ENCODE measurements at places on chromosomes 3 and 15.
A peak's percentile ranks its signal among the peaks of the same experiment; 100 is the strongest.

- DNase-seq, result no peak
Observed at GRCh38 chr15:96362755-96363651, 32.5 kb downstream of the NR2F2 start.

- no peak for DNase-seq
Observed at GRCh38 chr3:150242220-150242936, 165.7 kb upstream of the TSC22D2 start.

GRCh38 chr3:39193391-39193790 is 996 bp upstream of the XIRP1 start:
- DNase-seq, result no peak

DNA sequence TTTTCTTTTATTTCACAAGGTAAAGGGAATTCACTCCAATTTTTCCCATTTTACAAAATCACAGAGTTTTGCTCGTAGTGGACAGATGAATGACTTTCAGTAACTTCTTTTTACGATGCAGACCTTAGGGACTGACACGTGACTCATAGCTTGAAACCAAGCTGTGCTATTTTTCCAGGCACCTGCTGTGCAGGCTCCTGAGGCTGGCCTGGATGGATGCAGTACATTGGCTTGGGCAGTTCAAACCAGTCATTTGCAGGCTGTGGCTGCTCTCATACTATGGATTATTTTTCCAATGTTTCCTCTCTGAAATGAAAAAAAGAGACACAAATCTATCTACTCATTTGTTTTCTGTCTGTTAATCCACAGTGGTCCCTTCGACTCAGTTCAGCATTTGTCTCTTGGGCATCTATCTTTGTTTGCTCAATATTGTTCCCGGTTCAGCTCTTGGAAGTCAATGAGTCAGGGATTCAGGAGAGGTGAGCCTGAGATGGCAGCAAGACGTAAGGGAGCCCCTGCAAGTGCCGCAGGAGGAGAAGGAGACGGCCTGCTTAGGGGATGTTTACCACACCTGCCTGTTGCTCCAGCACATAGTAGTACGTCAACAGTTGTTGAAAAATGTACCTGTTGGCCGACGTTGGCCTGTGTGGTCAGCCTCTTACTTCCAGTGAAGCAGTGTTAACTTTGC is 92.8 kb downstream of the SV2B start:
- no peak for DNase-seq

DNA sequence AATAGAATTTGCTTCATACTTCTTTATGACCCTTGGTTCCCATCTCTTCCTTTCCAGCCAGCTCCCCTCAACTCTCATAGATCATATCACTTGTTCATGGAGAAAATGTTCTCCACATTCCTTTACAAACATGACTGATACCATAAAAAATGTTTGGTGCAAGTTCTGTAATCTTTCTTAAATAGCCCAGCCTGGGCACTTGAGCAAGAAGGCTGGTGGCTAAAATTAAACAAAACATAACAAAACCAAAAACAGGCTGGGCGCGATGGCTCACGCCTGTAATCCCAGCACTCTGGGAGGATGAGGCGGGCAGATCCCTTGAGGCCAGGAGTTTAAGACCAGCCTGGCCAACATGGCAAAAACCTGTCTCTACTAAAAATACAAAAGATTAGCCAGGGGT is 8.9 kb upstream of the POLR2M start:
- DNase-seq, result no peak

GRCh38 chr3:46986055-46986730 is 6.7 kb downstream of the NBEAL2 start:
- no peak for DNase-seq

GRCh38 chr3:171469376-171469775 is 9.2 kb upstream of the TNIK start:
- DNase-seq, result no peak

DNA sequence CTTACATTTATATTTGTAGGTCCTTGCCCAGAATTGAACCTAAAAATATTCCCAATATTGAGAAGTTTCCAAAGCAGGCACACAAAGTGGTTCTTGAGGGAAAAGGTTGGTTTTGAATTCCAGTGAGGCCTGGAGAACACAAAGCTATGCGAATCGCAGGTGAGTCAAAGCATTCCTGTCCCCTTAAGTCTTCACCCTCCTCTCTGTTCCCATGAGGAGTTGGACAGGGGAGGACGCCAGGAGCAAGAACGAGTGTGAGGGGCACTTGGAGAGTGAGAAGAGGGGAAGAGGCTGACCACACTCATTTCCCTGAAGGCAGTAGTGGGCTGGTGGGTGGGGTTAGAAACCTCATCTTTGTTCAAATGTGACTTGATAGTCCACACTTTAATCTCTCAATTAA is 185.8 kb upstream of the EOMES start:
- DNase-seq, result no peak

DNA sequence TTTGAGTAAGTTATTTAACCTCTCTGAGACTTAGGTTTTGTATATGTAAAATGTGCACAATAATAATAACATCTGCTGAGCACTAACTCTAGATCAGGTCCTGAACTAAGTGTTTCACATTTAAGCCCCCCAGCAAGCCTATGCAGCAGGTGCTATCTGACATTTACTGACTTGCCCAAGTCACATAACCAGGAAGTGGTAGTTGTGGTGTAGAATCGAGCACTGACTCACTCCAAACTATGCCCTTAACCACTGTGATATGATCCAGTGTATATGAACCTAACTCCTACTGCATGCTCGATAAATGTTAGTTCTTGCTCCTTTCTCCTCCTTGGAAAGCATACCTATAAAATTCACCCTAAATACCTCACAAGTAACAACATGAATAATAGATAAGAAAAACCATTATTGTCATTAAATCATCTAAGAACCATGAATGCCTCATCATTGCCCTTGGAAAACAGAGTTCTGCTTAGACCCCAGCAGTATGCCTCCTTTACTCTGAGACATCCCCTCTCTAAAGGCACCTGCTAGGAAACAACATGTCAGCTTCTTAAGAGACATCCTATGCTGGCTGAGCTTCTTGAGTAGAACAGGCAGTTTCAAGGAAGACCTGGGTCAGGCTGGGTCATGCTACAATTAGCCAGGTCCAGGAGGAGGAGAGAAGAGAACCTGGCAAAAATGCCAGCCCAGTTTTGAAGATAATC is 3.0 kb upstream of the SHC4 start:
- peak; percentile 83 for DNase-seq

DNA sequence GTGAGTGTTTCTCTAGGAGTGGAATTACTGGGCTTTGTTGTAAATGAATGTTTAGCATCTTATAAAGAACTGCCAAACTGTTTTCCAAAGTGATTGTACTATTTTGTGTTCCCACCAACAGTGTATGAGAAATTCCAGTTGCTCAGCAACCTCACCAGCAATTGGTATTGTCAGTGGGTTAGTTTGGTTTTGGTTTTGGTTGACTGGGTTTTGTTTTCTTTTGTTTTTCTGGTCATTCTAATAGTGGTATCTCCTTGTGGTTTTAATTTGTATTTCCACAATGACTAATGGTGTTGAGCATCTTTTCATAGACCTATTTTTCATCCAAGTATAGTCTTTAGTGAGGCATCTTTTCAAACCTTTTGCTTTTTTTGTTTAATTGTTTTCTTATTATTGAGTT is 27.1 kb downstream of the FILIP1L start:
- no peak for DNase-seq

DNA sequence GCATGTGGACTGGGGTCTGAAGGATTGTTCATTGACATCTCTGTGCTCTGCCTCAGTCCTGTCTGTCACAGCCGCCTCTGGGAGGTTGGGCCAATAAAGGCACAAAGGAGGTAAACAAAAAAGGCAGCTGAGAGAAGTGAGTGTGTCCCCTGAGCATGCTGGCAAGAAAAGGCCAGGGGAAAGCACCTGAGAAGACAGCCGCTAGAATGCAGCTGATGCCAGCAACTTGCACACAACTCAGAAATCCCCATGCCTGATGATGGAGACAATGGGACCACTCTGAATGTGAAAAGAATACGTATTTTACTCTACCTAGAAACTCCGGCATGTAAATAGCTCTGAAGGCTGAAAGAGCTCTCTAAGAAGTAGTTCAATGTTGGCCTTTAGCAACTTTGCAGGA is 118.7 kb downstream of the KCNH8 start:
- DNase-seq, result no peak

DNA sequence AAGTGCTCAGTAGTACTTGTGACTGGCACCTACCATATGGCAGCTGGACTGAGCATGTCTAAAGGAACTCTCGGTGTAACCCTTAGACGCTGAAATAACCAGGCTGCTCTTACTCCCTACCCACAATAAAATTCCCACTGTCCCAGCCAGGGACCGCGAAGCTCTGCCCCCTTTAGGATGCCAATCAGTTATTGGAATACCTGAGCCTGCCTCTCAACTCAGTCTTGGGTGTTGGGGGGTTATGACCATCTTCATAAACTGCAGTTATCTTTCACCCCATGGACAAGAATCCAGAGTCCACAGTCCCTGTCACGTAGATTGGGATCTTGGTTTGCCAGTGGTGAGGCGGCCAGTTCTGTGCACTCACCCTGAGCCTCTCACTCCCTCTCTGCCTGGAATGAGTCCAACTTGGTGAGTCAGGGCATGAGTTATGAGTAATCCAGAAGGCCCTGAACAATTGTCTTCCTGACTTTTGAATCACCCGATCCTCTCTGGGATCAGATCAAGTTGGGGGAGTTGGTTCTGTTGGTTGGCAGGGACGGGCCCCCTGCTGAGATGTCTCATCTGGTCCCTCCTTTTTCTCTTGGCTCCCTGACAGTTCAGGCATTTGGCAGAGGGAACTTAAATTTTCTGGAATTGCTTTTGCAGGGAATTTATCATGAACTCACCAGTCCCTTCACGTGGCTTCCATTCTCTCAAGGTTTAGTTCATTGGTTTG is 120.1 kb upstream of the UBE2E1 start:
- peak; percentile 70 for DNase-seq

DNA sequence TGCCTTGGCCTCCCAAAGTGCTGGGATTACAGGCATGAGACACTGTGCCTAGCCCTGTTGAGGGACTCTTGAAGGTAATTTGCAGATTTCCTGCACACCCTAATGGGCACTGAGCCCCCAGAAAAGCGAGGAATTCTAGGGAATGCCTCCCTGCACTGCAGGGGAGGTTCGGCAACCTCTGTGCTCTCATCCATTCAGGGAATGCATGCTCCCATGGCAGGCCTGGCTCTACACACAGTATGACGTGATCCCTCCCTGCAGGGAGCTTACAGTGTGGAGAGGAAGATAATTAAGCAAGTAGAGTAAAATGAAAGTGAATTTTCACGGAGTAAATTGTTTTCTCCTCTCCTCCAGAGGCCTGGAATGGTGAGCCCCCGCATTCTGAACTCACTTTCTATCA is 133.3 kb upstream of the HACD2 start:
- DNase-seq, result no peak

DNA sequence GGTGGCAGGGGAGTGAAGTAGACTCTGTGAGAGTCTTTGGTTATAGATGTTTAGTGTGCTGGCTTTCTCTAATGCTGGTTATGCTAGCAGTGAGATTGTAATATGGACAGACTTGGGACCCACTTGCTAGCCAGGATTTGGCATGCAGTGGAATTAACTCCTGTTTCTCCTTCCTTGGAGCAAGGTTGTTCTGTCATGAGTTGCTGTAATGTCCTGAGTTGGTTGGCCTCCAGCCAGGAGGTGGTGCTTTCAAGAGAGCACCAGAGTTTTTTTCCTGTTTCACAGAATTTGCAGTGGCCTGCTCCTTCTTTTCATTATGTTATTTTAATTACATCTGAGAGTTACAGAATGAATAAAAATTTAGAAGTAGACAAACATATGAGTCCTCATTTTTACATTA is 88.1 kb upstream of the PXYLP1 start:
- DNase-seq, result no peak

- no peak for DNase-seq
Observed at GRCh38 chr3:111332488-111333080, 209.4 kb upstream of the CD96 start.

DNA sequence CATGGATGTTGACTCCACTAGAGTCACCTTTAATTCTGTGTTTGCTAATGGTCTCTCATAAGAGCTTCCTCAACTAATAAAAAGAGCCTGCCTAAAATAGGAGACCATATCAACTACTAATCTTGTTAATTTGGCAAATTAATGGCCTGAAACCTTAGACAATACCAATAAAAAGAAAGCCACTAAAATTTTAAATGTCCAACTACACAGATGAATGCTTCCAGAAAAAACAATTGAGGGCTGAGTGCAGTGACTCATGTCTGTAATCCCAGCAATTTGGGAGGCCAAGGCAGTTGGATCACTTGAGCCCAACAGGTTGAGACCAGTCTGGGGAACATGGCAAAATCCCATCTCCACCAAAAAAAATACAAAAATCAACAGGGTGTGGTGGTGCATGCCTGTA is 230.9 kb downstream of the NSUN3 start:
- no peak for DNase-seq

DNA sequence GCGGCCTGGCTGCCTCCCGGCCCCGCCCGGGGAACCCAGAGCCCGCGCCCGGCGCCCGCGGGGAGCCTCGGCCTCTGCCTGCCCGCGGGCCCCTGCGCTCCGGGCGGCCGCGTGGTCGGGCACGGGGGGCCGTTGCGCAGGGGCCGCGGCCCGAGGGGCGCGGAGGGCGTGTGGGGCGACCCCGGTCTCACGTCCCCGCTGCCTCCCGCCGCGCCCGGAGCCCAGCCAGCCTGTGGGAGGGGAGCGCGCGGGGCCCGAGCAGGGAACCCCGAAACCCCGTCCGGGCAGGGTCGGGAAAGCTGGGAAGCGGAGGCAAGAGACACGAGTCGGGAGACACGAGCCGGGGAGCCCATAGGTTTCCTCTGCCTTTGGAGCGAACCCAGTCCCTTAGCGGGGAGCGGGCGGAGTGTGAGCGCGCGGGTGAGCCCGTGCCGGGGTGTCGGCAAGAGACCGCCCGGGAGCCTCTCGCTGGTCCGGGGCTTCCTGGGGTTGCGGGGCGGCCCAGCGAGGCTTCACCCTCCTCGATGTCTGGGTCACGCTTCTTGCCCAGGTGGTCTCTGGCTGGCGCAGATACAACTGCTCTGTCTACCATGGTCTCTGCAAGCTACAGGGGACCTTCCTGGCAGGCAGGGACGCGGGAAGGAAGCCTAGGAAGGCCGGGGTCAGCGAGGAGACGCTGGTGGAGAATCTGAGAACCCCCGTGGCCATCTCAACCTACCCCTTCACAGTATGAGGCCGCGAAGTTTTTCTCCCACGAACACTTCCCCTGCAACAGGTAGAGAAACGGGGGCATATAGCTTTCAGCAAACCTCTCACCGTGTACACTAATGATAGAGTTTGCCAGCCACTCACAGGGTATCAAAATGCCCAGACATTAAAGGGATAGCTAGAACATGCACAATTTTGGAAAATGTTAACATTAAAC is 586 bp downstream of the LRRK1 start:
- DNase-seq, result no peak

GRCh38 chr3:64351713-64352638 is 126.7 kb upstream of the PRICKLE2 start:
- no peak for DNase-seq

All from MV-4-11 (cell line).